Stimulated activated CD8-positive, alpha-beta memory T cell treated with anti-CD3 and anti-CD28 coated beads, Interleukin-4, amount 100 ng/mL, for 4 hours (primary cell): ENCODE measurements at places on chromosomes 4 and X.

DNA sequence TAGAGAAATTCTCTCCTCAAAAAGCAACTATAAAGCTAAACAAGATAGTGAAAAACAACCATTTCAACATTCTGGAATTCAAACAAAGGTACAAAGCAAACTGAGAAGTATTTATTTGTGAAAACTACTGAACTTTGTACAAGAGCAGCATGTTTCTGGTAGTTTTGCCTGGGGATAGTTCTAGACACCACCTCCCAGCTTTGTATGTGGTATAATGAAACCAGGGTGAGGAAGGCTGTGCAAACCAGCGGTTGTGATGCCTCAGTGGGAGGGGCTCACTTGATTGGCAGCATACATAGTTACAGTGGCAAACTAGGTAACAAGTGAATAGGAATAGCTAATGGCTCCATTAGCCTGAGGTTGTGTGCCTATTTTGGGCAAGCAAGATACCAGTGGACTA lies 18.6 kb upstream of the FRMD7 start:
- no peak for DNase-seq

DNA sequence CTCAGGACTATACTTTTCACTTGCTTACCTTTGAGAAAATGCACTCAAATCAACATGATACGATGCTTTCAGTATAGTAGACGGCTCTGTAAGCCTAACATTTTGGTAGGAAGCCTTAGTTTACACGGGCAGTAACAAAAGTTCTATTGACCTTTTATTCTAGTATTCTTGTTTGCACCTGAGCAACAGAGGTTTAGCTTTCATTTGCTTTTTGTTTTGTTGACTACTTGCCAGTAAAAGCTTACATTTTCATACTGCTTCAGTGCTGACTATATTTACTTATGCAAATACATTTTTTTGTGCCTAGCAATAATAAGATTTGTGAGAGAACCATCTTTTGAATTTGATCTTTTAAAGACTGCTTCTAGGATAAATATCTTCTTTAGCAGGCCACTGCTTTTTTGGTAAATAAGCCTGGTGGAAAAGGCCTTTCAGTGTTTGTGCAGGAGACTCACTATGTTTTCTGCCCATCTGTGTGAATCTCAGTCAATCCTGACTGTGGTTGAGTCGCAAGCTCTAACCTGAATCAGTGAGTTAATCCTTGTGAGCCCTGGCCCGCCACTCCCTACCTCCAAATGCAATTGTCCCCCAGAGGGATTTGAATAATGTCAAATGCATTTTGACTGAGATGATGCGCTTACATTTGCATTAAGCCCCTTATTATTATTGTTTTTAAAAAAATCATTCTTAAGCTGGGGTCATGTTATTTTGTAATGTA lies 21.9 kb downstream of the FHIP1A start:
- no peak for DNase-seq

DNA sequence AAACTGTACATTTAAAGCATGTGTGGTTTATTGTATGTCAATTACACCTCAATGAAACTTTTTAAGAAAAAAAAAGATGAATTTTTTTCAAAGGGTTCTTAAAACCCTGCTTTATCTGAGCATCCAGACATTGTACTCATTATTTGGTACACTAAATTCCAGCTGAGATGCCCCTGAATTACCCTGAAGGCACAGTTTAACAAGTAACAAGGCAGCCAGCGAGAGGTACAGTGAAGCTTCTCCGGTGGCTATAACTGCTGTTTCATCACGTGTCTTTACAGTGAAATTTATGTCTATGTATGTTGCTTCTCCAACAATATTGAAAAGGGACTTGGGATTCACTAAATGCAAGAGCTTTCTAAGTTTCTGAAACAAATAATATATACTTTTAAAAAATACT lies 15.8 kb downstream of the SLC7A11 start:
- no peak for DNase-seq

GRCh38 chr4:122541996-122542395 lies 78.9 kb downstream of the IL21 start:
- DNase-seq = no peak

GRCh38 chrX:141278306-141278705 lies 36.0 kb upstream of the SPANXC start:
- DNase-seq = no peak

DNA sequence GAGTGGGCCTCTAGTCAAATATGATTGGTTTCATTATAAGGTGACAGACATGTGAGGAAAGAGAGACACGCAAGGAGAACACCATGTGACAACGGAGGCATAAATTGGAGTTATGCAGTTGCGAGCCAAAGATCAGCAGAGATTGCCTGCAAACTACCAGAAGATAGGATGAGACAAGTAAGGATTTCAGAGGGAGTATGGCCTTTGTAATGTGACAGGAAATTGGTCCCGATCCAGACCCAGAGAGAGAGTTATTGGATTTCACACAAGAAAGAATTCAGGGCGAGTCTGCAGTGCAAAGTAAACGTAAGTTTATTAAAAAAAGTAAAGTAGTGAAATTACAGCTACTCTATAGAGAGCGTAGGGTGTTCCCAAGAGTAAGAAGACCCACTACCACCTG lies 35.7 kb upstream of the NDST4 start:
- no peak for DNase-seq

DNA sequence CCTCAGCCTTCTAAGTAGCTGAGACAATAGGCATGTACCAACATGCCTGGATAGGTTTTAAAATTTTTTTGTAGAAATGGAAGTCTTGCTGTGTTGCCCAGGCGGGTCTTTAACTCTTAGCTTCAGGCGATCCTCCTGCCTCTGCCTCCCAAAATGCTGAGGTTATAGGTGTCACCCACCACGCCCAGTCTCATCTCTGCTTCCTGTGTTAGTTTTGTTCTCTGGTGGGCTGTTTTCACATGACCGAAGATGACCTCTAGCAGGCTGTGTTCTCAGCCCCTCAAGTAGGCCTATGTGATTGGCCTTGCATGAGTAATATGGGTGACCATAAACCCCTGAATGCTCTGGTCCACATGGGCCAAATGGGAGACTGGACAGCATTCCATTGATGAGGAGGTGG lies 56.8 kb upstream of the MSANTD1 start:
- DNase-seq = no peak

GRCh38 chrX:139725720-139726119 lies 17.8 kb upstream of the MCF2 start:
- no peak for DNase-seq

DNA sequence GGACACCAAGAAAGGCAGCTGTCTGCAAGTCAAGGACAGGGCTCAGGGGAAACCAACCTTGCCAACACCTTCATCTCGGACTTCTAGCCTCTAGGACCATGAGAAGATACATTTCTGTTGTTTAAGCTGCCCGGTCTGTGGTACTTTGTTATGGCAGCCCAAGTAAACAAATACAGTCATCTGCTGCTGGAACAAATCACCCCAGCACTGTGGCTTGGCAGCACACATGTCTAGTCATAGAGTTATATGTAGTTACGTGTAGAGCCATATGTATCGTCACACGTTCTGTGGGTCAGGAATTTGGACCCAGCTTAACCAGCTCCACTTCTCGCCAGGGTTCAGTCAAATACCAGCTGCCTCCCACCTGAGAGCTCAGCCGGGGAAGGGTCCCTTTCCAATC lies 2.5 kb downstream of the HTT-AS start:
- no peak for DNase-seq

- DNase-seq = no peak
These were observed 330.8 kb downstream of the UBE2NL start for GRCh38 chrX:144214651-144215050.

DNA sequence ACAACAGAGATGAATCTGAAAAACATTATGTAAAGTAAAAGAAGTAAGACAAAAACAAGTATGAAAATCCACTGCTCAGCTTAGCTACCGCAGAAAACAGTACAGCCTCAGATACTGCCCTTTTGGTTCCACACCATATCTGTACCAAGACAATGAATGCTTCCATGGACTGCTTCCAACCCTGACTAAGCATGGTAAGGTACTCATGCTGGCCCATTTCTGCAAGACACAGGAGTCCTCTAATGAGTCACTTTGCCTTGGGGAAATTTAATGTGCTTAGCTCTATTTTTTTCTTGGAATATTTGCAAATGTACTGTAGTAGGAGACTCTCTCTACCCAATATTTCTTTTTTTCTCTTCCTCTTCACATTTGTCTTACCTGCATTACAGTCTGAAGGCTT lies 931.7 kb upstream of the HS3ST1 start:
- DNase-seq = no peak

DNA sequence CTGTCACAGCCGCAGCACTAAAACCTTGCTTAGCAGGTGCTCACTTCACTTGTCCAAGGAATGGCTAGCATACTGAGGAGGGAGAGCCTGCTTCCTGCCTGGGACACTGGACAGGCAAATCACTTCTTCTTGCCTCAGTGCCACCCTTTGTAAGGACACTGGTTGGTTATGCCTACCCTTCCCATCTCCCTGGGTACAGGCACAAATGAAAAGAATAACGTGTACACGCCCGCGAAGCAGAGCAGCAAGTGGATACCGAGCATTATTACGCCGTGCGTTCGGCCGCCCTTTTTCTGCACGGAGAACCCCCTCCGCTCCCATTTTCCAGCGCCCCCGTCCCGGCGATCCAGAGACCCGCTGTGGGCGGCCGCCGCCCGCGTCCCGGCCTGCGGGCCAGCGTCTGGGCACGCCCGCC lies 338 bp upstream of the KLHL2 start:
- no peak for DNase-seq

- DNase-seq = no peak
These were observed 54.8 kb upstream of the MAPK10 start for GRCh38 chr4:86414686-86415085.

DNA sequence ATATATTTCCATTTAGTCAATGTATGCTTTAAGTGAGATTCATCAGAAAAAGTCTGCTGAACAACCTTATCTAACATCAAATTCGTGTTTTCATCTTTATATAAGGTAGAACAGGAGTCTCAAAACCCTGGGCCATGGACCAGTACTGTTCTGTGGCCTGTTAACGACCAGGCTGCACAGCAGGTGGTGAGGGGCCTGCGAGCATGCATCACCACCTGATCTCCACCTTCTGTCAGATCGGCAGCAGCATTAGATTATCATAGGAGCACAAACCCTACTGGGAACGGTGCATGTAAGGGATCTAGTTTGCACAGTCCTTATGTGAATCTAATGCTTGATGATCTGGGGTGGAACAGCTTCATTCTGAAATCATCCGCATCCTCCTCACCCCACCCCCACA lies 3.2 kb downstream of the CTSO start:
- DNase-seq = no peak

GRCh38 chr4:76175336-76175735 lies 27.1 kb upstream of the NUP54 start:
- DNase-seq = no peak

DNA sequence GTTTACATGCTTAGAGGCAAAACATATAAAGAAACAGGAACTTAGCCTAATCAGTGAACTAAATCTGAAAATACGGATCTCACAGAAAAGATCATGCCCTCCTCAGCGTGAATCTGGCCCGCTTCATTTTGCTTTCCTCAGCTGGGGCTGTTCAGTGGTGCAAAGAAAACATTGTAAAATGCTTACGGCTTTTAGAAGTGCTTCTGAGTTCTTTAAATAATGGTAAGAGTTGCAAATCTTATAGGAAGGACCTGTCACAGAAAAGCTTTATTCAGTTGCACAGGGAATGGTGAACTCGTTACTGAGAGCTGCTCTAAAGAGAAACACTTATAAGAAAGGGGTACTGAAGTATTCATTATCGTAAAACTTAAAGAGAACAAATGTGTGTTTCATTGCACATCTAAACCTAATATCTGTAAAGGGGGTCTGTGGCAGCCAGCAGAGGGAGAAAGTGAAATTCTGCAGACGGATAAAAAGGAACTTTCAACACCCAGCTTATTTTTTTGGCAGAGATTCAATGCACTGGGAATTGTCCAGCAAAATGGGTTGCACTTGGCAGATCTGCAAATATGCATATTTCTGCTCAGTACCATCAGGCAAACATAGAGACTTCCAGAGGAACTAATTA lies 139.2 kb upstream of the ANK2 start:
- DNase-seq = no peak

DNA sequence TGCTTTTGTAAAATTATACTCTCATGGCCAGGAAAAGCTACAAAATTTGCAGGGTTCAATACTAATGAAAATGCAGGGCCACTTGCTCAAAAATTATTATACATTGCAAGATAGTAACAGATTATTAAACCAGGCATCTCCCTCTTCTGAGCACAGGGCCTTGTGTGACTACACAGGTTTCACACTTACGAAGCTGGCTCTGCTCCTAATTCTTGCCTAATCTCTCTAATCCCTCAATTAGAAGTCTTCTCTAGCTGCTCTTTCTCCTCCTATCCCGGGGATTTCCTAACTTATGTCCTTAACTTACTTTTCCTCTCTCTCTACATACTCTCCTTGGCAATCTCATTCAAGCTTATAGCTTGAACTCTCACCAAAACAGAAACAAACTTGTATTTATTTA lies 168.3 kb downstream of the AREG start:
- DNase-seq = no peak

DNA sequence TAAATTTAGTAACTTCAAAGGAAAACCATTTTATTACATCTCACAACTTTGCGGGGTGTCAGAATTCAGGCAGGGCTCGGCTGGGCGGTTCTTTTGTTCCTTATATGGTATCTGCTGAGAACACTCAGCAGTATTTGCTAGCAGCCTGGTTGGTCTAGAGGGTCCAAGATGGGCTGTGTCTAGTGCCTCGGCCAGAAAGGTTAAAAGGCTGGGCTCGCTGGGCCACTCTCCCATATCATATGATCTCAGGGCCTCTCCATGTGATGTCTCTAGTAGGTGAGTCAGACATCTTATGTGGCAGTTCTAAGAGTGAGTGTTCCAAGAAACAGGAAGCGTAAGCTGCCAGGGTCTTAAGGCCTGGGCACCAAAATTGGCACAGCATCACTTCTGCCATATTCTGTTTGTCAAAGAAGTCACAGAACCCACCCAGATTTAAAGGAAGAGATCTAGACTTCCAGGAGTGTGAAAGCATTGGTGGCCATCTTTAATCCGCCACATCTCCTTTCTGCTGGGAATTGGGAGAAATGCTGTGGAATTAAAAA lies 100.9 kb upstream of the ATP6AP2 start:
- DNase-seq = no peak

GRCh38 chr4:108685036-108685686 lies 34.8 kb downstream of the OSTC start:
- no peak for DNase-seq

- DNase-seq = no peak
These were observed 185.7 kb upstream of the ZCCHC13 start for GRCh38 chrX:74117962-74118902.

- DNase-seq = no peak
These were observed 76.2 kb upstream of the GRXCR1 start for GRCh38 chr4:42816189-42816879.

GRCh38 chrX:17417372-17417771 lies 42.4 kb downstream of the NHS start:
- DNase-seq = no peak
